ENCODE measurements at places on chromosomes 13 and 19.

DNA sequence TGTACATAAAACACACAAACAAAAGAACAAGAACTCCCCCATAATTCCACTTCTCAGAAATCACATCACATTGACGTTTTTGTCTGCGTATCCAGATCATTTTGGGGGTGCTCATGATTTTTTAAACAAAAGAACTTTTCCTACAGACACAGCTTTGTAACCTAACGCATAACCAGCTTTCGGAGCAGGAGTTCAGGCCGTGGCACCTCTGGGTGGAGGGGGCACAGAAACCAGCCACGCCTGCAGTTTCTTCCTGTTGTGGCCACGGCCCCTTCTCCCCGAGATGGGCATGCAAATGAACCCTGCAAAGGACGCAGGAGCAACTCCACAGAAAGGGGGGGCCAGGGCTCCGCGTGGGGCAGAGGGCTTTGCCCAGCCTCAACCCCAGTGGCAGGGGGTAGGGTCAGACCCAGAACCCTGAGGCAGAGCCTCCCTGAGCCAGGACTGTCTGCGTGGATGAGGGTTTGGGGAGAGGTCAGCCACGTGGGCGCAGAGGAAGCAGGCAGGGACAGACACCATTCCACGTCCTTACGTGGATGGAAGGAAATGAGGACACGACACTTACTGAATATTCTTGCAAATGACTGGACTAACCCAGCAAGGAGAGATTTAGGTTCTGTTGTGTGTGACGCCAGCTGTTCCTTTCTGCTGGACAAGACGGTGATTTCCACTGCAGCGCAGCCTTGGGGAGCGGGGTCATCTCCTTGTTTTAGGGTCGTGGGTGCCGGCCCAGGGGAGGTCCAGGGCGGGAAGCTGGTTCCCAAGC, 64.4 kb downstream of the RASA3 start:
- no peak for DNase-seq

- peak; percentile 72 for DNase-seq
These were observed at the start of gene TLE5 for GRCh38 chr19:3062165-3063105. TLE5 (minus strand) TSS chr19:3062495; CDS start chr19:3062200, 295 bp downstream.

DNA sequence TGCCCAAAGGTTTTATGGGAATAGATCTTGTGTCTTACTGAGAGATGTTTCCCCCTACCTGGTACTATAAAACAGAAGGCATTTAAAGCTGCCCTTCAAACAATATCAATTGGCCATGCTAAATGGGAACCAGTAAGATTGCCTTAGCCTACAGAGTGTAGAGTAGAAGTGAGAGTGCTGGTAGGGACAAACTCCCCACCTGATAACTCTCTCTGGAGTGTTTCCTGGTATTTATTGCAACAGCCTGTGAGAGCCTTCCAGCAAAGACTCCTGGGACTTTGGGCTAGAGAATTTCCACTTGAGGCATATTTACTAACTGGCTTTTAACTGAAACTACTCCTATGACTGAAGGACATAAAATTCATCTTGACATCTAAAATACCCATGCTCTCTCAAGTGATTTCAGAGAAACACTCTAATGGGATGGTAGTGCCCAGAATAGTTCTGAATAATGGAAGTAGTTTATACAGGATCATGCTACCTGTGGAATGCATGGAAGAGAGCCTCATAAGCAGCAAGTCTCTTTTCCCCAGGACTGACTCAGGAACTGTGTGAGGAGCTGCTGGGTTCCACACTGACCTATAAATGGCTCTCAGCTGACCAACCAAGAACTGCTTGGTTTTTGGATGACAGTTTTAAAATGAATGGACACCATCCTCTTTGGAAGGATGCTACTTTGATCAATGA, 132.7 kb upstream of the SLITRK5 start:
- no peak for DNase-seq

- no peak for DNase-seq
These were observed 620.3 kb upstream of the PCDH20 start for GRCh38 chr13:62035981-62036380.

- no peak for DNase-seq
These were observed 13.6 kb downstream of the CCDC122 start for GRCh38 chr13:43865892-43866291.

DNA sequence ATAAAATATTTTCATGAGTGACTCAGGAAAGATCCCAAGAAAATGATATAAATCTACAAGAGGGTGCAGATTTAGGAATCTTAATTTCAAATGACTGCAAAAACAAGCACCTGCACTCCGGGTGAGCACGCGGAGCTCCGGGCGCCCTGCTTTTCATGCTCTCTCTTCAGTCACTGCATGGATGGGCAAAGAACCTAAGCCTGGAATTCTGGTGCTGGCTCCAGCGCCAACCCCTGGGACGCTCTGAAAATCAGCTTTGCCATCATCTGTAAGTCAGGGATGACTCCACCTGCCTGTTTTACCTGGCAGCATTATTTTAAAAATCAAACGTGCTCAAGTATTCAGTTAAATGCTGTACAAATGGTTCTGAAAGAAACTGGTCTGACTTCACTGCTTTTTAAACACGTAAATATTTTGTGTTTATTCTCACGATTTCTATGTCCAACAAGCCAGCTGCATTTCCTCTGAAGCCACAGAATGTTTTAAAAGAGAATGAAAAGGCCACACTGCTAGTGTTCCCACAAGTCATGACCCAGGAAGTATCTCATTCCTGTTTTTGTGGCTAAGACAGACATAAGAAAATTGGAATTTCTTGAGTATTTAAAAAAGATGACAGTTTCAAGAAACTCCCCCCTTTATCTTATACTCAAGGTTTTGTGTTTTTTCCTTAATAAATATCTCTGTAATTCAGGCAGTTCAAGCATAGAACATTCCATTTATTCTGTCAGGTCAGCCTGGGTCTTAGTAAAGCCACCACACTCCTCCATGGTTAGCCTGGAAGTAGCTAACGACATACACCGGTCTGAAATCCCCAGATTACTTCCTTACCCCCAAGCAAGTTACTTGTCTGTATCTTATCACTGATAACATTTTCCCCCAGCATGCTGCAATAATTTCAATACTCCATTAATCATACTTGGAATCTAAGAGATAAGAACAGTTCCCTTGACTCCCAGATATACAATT, 81.1 kb downstream of the COL4A1 start:
- no peak for DNase-seq

GRCh38 chr13:30234619-30235162, 72.7 kb downstream of the KATNAL1 start:
- no peak for DNase-seq

GRCh38 chr13:108915095-108915633, 285.8 kb downstream of the MYO16 start:
- no peak for DNase-seq

DNA sequence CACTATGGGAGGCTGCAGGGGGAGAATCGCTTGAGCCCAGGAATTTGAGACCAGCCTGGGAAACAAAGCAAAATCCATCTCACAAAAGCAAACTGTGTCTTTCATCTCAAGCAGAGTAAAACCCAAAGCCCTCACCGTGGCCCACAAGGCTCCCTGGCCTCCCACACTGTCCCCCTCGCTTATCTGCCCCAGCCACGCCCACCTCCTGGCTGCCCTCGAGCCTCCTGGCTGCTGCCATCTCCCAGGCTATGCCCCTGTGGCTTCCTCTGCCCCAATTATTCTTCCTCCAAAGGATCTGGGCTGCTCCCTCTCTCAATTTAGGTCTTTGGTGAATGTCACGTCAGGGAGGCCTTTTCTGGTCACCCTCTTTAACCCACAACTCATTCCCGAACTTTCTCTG, 3.6 kb downstream of the RABAC1 start:
- DNase-seq: no peak

DNA sequence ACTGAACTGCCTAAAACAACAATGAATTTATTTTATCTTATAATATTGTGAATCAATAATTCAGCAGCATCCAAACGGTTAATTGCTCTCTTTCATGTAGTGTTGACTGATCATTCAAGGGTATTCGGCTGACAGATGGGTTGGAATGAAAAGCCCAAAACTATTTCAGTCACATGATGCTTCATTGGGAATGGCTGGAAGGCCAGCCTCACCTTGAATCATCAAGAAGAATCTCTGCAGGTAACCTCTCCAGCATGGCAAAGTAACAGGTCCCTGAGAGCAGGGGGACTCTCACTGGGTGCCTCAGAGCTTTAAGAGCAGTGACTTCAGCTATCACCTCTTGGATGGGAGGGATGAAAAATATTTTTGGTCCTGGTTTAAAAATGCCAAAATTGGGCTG, 1395.7 kb downstream of the OLFM4 start:
- DNase-seq: no peak

DNA sequence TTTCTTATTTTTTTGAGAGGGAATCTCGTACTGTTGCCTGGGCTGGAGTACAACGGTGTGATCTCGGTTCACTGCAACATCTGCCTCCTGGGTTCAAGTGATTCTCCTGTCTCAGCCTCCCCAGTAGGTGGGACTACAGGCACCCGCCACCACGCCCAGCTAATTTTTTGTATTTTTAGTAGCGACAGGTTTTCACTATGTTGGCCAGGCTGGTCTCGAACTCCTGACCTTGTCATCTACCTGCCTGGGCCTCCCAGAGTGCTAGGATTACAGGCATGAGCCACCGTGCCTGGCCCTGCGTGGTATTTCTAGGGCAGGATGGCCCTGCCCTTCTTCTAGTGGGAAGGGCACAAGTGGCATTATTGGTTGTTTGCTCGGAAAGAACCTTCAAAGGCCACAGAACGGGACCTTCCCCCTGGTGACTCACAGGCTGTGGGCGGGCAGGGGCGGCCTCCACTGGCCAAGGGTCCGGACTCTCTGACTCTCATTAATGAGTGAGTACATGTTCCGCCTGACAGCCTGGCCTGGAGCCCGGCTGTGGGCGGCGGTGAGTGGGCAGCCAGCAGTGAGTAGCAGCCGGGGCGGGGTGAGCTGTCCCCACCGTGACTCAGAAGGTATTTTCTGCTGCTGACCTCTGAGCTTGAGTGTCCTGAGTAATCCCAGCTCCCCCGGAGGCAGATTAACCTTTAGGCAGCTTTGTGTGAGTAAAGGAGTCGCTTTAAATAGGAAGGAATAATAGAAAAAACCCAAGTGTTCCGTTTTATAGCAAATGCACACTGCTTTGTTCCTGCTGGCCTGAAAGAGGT, 5.1 kb downstream of the DOT1L start:
- peak; percentile 92 for DNase-seq

DNA sequence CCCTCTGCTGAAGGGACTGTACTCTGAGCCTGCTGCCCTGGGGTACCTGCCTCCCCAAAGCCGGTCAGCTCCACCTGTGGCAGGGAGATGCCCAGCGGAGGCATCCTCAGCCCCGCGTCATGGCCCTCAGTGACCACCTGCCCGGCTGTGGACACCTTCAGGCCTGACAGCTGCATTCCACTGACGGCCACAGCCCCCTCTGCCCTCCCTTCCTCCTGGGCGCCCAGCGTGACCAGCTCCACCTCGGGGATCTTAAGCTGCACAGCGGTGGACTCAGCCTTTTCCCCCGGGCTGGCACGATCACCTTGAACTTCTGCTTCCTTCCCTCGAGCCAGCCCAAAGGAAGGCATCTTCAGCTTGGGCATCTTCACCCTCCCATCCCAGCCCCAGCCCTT, 4.8 kb upstream of the HIPK4 start:
- no peak for DNase-seq

DNA sequence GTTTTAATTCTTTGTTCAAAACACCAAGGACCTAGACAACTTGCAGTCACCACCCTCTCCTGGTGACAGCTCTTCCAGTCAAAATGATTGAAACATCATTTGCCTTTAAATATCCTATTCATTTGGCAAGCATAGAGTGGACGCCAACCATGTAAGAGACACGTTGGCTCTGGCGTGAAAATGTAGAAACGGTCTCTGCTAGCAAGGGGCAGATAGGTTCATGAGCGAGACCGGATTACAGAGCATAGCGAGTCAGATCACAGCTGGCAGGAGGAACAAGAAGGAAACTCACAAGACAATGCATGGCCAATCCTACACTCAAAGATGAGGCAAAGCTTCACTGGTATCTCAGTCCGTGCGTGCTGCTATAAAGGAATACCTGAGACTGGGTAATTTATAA, 759.5 kb downstream of the UQCRFS1 start:
- no peak for DNase-seq

DNA sequence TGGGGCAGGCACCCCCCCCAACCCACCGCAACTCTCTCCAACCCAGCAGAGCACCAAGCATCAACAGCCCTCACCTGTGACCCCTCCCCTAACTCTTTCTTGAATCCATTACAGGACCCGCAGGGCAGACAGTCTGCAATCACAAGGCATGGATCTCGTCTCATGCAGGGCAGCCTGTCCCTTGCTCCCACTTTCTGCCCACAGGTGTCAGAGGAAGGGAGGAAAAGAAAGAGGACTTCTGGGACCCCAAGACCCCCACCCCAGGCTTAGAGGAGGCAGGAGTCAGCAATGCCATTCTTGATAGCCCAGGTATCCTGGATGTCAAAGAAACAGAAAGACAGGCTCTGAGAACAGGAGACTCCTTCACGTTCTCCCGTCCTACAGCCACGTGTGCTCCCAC, 47.4 kb upstream of the TUBGCP3 start:
- no peak for DNase-seq

- peak; percentile 99 for DNase-seq
These were observed at the start of gene DYRK1B for GRCh38 chr19:39833464-39834286. DYRK1B (minus strand) TSS chr19:39834162; CDS start chr19:39831867, 2,295 bp downstream.

- no peak for DNase-seq
These were observed 1.9 kb downstream of the KLF12 start for GRCh38 chr13:74132152-74132775.

- no peak for DNase-seq
These were observed 2.5 kb downstream of the FTL start for GRCh38 chr19:48967346-48968178.

- DNase-seq: no peak
These were observed 413 bp downstream of the N4BP2L2 start for GRCh38 chr13:32538143-32538620.

DNA sequence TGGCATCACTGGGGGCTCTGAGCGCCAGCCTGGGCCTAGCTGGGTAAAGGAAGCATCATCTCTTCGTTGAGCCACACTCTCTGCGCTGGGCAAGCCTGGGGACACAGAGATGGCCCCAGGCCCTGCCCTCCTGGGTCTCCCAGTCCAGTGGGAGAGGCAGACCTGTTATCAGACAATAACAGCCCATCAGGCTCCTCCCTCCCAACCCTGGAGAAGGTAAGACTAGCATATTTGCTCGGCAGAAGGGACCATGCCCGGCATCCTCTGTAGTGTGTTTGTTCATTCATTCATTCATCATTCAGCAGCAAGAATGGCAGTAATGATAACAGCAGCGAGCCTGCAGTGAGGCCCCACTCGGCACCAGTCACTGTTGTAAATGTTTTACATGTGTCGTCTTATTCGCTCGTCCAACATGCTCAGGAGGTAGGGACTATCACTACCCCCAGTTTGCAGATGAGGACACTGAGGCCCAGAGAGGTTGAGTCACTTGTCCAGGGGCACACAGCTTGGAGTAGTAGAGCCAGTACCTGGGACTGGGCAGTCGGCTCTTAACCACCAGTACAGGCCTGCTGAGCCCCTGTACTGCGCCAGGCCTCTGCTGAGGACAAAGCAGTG, 33.2 kb downstream of the PAK4 start:
- DNase-seq: no peak

- peak; percentile 50 for DNase-seq
These were observed 1.0 kb downstream of the FLT1 start for GRCh38 chr13:28493740-28494503.

GRCh38 chr13:36341718-36342117, 4.5 kb downstream of the SPART start:
- no peak for DNase-seq

- no peak for DNase-seq
These were observed 467.3 kb downstream of the TSHZ3 start for GRCh38 chr19:30881930-30882329.

GRCh38 chr13:34103854-34104253, 285.9 kb downstream of the RFC3 start:
- DNase-seq: no peak

GRCh38 chr13:73657821-73658540, 476.2 kb downstream of the KLF12 start:
- DNase-seq: peak; percentile 60

GRCh38 chr19:39074205-39074692, 9.9 kb upstream of the ACP7 start:
- no peak for DNase-seq
